ENCODE measurements at places on chromosomes 11 and 22.

GRCh38 chr11:111531687-111532364 lies 8.7 kb upstream of the LAYN start:
- no peak for DNase-seq

GRCh38 chr11:33445761-33446161 lies 188.6 kb downstream of the HIPK3 start:
- DNase-seq, result no peak

DNA sequence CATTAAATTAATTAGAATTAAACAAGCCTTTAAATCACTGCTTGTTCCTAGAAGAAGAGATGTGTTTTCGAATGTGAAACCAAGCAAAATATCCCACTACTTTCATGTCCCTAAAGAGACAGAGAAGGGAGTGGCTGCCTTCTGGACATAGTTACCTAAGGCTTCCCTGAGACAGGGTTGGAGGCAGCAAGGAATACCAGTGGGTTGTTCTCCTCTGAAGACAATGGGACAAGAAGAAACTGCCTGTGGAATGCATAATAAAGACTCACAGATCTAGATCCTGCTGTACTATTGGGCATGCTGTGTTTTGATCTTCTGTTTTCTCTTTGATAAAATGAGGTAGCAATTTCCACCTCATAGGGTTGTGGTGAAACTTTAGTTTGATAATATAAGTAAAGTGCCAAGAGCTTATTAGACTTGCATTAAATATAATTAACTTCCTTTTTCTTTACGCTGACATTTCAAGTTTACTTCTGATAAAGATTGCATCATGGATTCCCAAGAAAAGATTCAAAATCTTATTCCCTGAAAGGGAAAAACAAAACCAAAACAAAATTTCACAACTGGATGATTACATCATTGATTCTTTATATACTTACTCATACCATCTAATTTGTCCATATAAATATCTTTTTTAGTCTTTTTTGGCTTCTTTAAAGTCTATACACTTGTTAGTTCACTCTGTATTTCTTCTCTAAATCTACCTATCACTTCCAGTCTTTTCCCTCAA lies 621.3 kb downstream of the ETS1 start:
- no peak for DNase-seq

- DNase-seq, result no peak
Observed at GRCh38 chr11:96254087-96254486, 88.9 kb downstream of the MAML2 start.

- DNase-seq, result no peak
Observed at GRCh38 chr22:31891366-31892079, 52.8 kb upstream of the YWHAH start.

- DNase-seq, result no peak
Observed at GRCh38 chr11:45580399-45580798, 85.0 kb downstream of the CHST1 start.

DNA sequence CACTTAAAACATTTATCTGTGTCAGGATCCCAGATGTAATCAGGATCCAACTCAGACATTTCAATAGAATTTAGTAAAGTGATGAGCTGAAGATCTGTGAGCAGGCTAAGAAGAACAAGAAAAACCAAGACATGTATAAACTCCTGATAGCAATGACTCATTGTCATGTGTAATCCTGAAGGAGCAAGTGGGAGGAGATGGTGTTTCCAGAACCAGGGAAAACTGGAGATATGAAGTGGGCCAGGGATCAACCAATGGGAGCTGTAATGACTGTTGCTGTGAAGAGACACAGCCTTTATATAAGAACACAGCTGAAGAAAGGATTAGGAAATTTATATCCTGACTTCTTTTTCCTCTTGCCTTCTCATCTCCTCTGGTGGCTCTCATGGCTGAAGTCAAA lies 682.5 kb upstream of the ARHGAP42 start:
- no peak for DNase-seq

- DNase-seq, result no peak
Observed at GRCh38 chr22:47285981-47286380, 523.5 kb downstream of the TBC1D22A start.

DNA sequence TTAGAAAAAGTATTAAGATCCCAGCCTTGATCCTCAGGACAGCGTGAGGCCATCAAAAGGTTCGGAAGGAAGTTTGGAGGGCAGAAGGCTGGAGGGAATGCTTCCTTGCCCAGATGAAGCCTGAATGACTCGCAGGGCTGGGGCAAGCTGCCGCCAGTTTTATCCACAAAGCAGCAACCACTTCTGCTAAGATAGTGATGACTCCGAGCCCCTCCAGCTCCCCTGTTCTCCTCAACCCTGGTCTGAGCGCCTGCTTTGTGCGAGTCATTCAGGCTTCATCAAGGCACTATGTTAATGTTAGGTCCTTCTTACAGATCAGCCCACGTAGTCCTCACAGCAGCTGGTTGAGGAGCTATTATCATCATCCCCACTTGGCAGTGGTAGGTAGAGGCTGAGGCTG lies 158.8 kb downstream of the COMMD9 start:
- no peak for DNase-seq

- no peak for DNase-seq
Observed at GRCh38 chr11:94550513-94550912, 6.8 kb downstream of the FUT4 start.

Measured in activated CD8-positive, alpha-beta memory T cell treated with anti-CD3 and anti-CD28 coated beads for 1 hour (primary cell).